ENCODE measurements at places on chromosomes 12 and 14. TPM values are rescaled to one million over a fixed set of nuclear protein-coding genes. Genes with fewer than 3 reads are reported as not detected.

- no peaks in the 10 kb centered on the region for H3K36me3 ChIP-seq
- H3K27ac ChIP-seq = no peak overlapping the region
- DNase-seq = no peak
- H3K27me3 ChIP-seq = no peaks in the 10 kb centered on the region
- no peaks in the 10 kb centered on the region for H3K4me1 ChIP-seq
Observed at GRCh38 chr14:58771016-58771415, 133.3 kb downstream of the DACT1 start.

DNA sequence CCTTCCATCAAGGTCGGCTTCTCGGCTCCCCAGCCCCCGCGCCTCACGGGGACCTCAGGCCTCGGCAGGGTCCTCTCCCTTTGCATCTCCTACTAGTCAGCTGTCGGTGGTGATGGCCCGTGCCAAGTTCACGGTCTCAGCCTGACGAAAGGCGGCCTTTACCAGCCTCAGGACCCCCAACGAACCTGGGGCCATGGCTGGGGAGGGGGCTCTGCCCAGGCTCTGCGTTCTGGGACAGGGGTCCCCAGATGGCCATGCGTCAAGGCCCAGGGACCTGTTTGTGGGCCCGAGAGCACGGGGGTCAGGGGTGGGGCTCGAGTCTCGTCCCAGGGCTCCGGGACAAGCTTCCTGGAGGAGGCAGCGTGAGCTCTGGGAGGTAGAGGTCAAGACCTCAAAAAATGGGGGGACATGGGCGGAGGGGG lies 32.8 kb upstream of the DEGS2 start:
- H3K4me3 ChIP-seq = peak overlapping the region; percentile 44
- no peaks in the 10 kb centered on the region for H3K36me3 ChIP-seq
- peaks cover 57% of the 10 kb centered on the region for H3K4me1 ChIP-seq
- peak overlapping the region; percentile 94 for H3K27ac ChIP-seq

- no peaks in the 10 kb centered on the region for H3K36me3 ChIP-seq
- H3K4me3 ChIP-seq = no peak overlapping the region
Observed at GRCh38 chr12:66774929-66775328, 96.1 kb upstream of the GRIP1 start.

- DNase-seq = no peak
- H3K27me3 ChIP-seq = no peaks in the 10 kb centered on the region
- no peaks in the 10 kb centered on the region for H3K4me1 ChIP-seq
- no peak overlapping the region for H3K4me3 ChIP-seq
- H3K36me3 ChIP-seq = no peaks in the 10 kb centered on the region
Observed at GRCh38 chr12:115044073-115044472, 360.1 kb upstream of the TBX3 start.

DNA sequence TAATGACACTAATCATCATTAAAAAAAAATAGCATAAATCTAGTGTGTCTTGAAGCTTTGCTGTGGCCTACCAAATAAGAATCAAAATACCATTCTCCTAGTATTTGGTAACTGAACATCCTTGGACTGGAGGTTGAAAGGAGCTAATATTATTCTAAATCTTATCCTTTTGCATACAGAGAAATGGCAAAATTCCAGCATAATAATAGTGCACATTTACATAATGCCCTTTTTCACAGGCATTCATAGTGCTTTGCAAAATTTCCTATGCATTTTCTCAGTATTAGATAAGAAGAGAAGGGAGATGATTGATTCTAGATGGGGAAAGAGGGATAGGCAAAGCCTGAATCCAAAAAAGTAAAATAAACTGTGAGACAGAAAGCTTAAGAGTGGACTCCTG lies 13.9 kb upstream of the CCDC196 start:
- H3K4me3 ChIP-seq = no peak overlapping the region
- no peaks in the 10 kb centered on the region for H3K27me3 ChIP-seq
- H3K4me1 ChIP-seq = no peaks in the 10 kb centered on the region
- no peaks in the 10 kb centered on the region for H3K36me3 ChIP-seq
- H3K27ac ChIP-seq = no peak overlapping the region
- no peak for DNase-seq

GRCh38 chr12:13243516-13244070 lies 47.1 kb downstream of the EMP1 start:
- H3K36me3 ChIP-seq = no peaks in the 10 kb centered on the region
- no peaks in the 10 kb centered on the region for H3K27me3 ChIP-seq
- H3K4me3 ChIP-seq = no peak overlapping the region
- no peaks in the 10 kb centered on the region for H3K4me1 ChIP-seq
- DNase-seq = no peak

- no peak overlapping the region for H3K4me3 ChIP-seq
- H3K27ac ChIP-seq = no peak overlapping the region
- DNase-seq = no peak
- H3K4me1 ChIP-seq = no peaks in the 10 kb centered on the region
- H3K36me3 ChIP-seq = no peaks in the 10 kb centered on the region
- H3K27me3 ChIP-seq = no peaks in the 10 kb centered on the region
Observed at GRCh38 chr12:29071099-29071498, 78.0 kb upstream of the FAR2 start.

DNA sequence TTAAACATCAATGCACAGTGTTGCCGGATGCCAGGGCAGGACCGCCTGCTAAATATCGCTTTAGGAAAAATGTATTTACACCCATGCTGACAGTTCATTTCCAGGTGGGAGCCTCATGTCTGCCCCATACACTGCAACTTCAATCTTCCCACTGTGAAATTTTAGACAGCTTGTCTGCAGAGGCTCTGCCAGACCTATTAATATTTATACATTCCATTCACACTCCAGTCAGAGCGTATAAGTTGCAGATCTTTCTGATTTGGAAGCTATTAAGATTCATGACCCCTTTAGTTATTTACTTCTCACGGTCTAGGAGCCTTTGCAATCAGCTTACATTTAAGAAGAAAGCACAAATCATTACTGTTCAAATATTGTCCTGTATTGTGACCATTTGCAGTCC lies 357.4 kb downstream of the ATP23 start:
- no peak for DNase-seq
- no peak overlapping the region for H3K4me3 ChIP-seq
- no peak overlapping the region for H3K27ac ChIP-seq
- H3K27me3 ChIP-seq = no peaks in the 10 kb centered on the region
- H3K36me3 ChIP-seq = no peaks in the 10 kb centered on the region

DNA sequence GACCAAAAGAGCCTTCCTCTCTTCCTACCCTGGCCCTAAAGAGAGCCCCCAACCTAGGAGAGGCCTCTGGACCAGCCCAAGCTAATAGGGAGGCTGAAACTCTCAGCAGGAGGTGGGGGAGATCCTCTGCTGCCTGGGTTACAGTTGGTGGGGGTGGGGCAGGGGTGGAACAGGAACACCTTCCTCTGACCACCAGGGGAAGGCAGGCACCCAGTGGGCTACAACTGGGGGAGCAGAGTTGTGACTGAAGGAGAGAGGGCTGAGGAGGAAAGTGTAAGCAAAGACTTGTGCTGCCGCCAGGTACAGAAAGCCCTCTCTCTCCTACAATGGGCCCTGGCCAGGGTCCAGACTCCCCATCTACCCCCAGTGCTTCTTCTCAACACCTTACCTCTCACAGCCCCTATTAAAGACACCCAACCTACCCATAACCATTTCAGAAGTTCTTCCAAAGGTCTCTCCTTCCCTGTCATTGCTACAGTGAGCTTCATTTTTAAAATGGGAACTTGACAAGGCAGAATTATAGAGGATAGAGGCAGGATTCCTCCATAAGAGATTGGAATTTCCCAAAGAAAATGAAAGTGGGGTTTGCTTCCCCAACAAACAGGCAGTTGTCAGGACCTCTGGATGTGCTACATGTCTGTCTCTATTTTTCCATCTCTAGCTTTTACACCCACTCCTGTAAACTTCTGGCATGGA lies 1.4 kb downstream of the MYO1A start:
- no peak for DNase-seq
- no peaks in the 10 kb centered on the region for H3K36me3 ChIP-seq
- no peak overlapping the region for H3K27ac ChIP-seq
- no peak overlapping the region for H3K4me3 ChIP-seq

- no peak overlapping the region for H3K27ac ChIP-seq
- DNase-seq = no peak
- H3K4me1 ChIP-seq = no peaks in the 10 kb centered on the region
- no peaks in the 10 kb centered on the region for H3K27me3 ChIP-seq
- H3K4me3 ChIP-seq = no peak overlapping the region
Observed at GRCh38 chr14:29462321-29462720, 465.3 kb downstream of the PRKD1 start.

DNA sequence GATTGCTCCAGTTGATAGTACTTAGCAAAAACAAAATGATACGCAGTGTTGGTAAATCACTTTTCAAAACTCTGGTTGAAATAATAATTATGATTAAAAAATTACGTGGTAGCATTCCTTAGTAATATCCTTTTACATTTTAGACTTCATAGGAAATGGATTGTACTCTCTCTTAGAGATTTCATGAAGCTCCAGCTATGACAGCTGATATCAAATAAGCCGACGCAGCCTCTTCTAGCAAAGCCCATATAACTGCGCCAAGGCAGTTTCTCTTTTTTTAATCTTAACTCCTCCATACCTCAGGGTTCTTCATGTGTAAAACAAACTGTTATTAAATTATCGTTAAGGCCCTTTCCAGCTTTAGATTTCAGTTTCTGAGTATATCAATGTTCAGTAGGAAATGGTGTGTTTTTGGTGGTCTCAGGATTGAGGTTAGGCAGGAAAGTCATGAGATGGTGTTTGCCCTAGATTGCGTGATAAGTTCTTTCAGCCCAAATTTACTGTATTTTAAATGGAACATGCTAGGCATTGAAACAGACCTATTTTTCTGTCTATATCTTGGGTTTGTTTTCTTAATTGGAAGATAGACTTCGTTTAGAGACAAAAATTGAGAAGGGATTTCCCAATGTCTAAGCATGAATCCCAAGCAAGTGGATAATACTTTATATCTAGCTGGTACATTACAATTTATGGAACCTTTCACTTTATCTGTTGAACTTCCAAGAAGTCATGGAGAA lies 902 bp upstream of the CFL2 start:
- peak overlapping the region; percentile 81 for H3K4me3 ChIP-seq
- H3K36me3 ChIP-seq = no peaks in the 10 kb centered on the region
- H3K4me1 ChIP-seq = peaks cover 49% of the 10 kb centered on the region
- no peak for DNase-seq
- H3K27ac ChIP-seq = peak overlapping the region; percentile 98

- H3K36me3 ChIP-seq = no peaks in the 10 kb centered on the region
- H3K27ac ChIP-seq = no peak overlapping the region
- no peak overlapping the region for H3K4me3 ChIP-seq
- DNase-seq = no peak
- no peaks in the 10 kb centered on the region for H3K4me1 ChIP-seq
- peaks cover under 1% of the 10 kb centered on the region for H3K27me3 ChIP-seq
Observed at GRCh38 chr14:104080376-104081260, 4.9 kb upstream of the ASPG start.

DNA sequence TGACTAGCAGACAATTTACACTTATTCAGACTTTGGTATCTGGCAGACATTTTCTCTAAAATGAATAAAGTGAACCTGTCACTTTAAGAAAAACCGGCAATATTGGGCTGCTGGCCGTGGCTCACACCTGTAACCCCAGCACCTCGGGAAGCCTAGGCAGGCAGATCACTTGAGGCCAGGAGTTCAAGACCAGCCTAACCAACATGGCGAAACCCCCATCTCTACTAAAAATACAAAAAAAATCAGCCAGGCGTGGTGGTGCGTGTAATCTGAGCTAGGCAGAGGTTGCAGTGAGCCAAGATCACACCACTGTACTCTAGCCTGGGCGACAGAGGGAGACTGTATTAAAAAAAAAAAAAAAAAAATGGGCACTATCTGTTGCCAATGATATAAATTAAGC lies 11.5 kb downstream of the DUSP16 start:
- H3K27me3 ChIP-seq = no peaks in the 10 kb centered on the region
- H3K27ac ChIP-seq = no peak overlapping the region
- H3K4me1 ChIP-seq = no peaks in the 10 kb centered on the region
- no peaks in the 10 kb centered on the region for H3K36me3 ChIP-seq
- DNase-seq = no peak
- H3K4me3 ChIP-seq = no peak overlapping the region

GRCh38 chr14:58298477-58299400 lies at the start of gene ARID4A:
TSS of gene ARID4A (plus strand) at chr14:58298555. CDS start at chr14:58299855, 1,300 bp downstream.
- H3K27ac ChIP-seq = peak within 1 kb of the TSS; percentile 94
- peak within 1 kb of the TSS; percentile 87 for H3K4me3 ChIP-seq
- DNase-seq = peak; percentile 94
- H3K27me3 ChIP-seq = no peaks in the 10 kb centered on the region
- peaks cover 5% of the 10 kb centered on the region for H3K36me3 ChIP-seq
- H3K4me1 ChIP-seq = peaks cover 60% of the 10 kb centered on the region

The TSHR gene
- total RNA-seq = not detected

The LYSET gene
- 1.4 TPM for total RNA-seq

The MGAT2 gene
- 28.0 TPM for total RNA-seq

The GZMH gene
- 1.9 TPM for total RNA-seq

The HOXC4 gene
- total RNA-seq = 3.1 TPM

The TAS2R31 gene
- 1.7 TPM for total RNA-seq

The CELA1 gene
- total RNA-seq = not detected

The RILPL1 gene
- total RNA-seq = 8.0 TPM

The SMIM41 gene
- total RNA-seq = 0.50 TPM

The TMBIM4 gene
- total RNA-seq = 115 TPM
